ENCODE measurements at places on chromosomes 16 and 17.

GRCh38 chr17:34011599-34011998, 243.5 kb upstream of the CCL2 start:
- DNase-seq: no peak

GRCh38 chr16:6032438-6032837, 934.8 kb upstream of the EEF2KMT start:
- no peak for DNase-seq

DNA sequence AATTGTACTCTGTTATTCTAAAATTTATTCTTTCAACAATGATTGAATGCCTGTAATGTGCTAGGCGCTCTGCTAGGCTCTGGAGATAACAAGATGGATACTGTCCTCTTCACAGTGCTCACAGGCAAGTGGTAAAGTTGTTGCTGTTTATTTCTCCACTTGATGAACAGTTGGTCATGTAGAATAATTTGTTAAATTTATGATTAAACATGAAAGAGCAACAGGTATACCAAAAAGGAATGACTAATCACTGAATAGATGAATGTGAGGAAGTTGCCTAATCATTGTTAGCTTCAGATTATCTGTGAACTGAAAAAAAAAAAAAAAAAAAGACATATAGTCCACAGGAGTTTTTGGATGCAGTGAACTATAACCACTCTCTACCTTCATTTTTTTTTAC, 62.3 kb downstream of the NFATC3 start:
- no peak for DNase-seq

- no peak for DNase-seq
Observed at GRCh38 chr17:77106874-77107358, 33.9 kb upstream of the SEC14L1 start.

GRCh38 chr16:57930533-57930932, 40.4 kb downstream of the CNGB1 start:
- no peak for DNase-seq

- DNase-seq: no peak
Observed at GRCh38 chr16:51166541-51166940, 15.5 kb upstream of the SALL1 start.

- no peak for DNase-seq
Observed at GRCh38 chr17:2017274-2017941, 7.7 kb downstream of the RTN4RL1 start.

DNA sequence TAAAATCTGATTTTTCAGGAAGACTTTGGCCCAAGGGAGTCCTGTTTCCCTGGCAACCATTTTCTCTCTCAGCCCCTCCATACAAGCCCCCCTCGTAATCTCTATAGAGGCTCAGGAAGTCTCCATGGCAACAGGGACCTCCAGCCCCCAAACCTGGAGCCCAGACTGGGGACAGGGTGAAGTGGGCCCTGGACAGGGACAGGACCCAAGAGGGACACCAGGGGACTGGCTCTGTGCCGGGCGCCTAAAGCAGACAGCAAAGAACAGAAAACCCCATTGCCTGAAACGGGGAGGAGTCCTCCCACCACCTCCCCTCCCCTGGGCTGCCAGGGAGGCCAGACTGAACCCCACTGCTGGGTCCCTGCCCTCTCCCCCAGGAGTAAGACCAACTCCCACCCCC, 40.6 kb downstream of the CPNE2 start:
- no peak for DNase-seq

DNA sequence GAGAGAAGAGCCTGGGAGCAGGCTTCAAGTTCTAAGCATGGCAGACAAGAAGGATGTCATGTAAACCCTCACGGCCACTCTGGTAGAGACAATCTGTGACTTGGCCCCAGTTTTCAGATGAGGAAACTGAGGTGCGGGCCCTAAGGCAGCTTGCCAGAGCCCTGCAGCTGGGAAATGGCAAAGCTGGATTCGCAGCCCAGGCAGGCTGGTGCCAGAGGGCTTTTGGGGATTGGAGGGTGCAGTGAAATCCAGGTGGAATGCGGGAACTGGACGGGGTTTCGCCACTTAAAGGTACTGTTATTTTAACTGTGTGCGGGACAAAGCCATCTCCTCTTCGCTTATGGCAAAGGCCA, 477 bp upstream of the OSGIN1 start:
- no peak for DNase-seq

GRCh38 chr17:49067163-49067562, 65.4 kb upstream of the B4GALNT2 start:
- no peak for DNase-seq

DNA sequence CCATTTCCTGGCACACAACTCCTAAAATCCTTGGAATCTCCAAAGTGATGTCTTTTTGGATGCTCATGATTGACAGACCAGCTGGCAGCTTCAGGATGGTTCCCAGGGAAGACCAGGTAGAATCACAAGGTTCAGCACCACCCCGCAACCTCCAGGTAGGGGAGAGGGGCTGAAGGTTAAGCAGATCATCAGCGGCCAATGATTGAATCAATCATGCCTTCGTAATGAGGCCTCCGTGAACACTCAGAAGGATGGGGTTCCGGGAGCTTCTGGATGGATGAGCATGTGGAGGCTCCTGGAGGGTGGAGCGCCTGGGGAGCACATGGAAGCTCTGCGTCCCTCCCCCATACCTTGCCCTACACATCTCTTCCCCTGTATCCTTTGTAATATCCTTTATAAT, 185.9 kb downstream of the SEC14L1 start:
- no peak for DNase-seq

- no peak for DNase-seq
Observed at GRCh38 chr16:25256695-25257469, 763 bp downstream of the ZKSCAN2 start.

DNA sequence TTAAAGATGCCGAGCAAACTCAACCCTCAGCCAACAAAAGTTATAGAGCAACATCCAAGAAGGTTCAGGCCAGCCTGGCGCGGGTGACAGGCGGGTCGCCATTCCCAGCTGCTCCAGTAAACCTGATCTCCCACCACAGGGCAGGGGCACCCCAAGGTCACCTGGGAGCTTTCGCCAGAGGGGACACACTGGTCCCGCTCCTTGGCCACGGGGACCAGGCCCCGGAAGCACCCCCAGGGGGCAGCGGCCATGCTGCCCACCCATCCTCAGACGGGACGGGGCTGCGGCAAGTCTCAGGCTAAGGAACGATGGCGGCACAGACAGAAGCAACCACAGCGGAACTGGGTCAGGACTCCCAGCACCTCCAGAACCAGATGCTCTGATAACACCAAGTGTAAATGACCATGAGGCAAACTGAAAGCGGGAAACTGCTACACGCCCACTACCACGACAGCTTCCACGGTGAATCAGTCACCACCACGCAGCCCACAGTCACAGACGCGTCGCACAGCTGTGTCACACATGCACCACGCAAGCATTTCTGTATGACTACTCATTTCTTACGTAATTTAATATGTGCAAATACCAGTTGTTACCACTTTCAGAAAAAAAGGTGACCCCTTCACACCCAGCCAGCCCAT, 14.1 kb upstream of the CCDC154 start:
- no peak for DNase-seq

- DNase-seq: no peak
Observed at GRCh38 chr16:69084289-69084688, 21.2 kb upstream of the HAS3 start.
